Mesenchymal stem cell (in vitro differentiated cells and primary cell): ENCODE measurements at places on chromosomes 16 and 17.
A peak's percentile ranks its signal among the peaks of the same experiment; 100 is the strongest.

- no peak overlapping the region for H3K4me3 ChIP-seq
- no peak for DNase-seq
- H3K27ac ChIP-seq: no peak overlapping the region
- peaks cover 27% of the 10 kb centered on the region for H3K36me3 ChIP-seq
- H3K4me1 ChIP-seq: peaks cover 3% of the 10 kb centered on the region
Measured at GRCh38 chr17:66775881-66776400, 59.0 kb upstream of the CACNG5 start.

DNA sequence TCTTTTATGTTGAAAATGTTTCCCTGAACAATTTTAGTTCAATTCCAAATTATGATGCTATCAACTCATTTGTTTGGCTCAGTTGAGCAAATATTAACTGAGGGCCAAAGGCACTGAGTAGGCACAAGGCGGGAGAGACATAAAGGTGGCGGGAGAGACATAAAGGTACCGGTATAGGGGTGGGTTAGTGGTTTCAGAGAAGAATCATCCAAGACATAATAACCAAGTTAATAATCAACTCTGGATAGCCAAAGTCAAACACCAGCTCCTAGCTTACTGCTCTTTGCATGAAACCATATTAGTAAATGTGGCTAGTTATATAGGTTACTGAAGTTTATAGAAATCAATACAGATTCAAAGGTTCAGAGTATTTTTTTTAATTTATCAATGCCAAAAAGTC is 91.7 kb downstream of the RPGRIP1L start:
- H3K4me1 ChIP-seq: peaks cover 4% of the 10 kb centered on the region
- peaks cover 14% of the 10 kb centered on the region for H3K36me3 ChIP-seq
- no peaks in the 10 kb centered on the region for H3K27me3 ChIP-seq
- no peak for DNase-seq
- H3K27ac ChIP-seq: no peak overlapping the region

GRCh38 chr16:84175350-84176081 is 11.3 kb downstream of the TAF1C start:
- H3K36me3 ChIP-seq: peaks cover 23% of the 10 kb centered on the region
- peaks cover 21% of the 10 kb centered on the region for H3K4me1 ChIP-seq
- no peak overlapping the region for H3K27ac ChIP-seq
- no peaks in the 10 kb centered on the region for H3K27me3 ChIP-seq

GRCh38 chr17:65103896-65104295 is 33.3 kb upstream of the RGS9 start:
- H3K4me1 ChIP-seq: peaks cover 32% of the 10 kb centered on the region
- no peak for DNase-seq
- no peaks in the 10 kb centered on the region for H3K27me3 ChIP-seq
- no peak overlapping the region for H3K4me3 ChIP-seq
- no peak overlapping the region for H3K27ac ChIP-seq
- H3K36me3 ChIP-seq: peaks cover 5% of the 10 kb centered on the region

DNA sequence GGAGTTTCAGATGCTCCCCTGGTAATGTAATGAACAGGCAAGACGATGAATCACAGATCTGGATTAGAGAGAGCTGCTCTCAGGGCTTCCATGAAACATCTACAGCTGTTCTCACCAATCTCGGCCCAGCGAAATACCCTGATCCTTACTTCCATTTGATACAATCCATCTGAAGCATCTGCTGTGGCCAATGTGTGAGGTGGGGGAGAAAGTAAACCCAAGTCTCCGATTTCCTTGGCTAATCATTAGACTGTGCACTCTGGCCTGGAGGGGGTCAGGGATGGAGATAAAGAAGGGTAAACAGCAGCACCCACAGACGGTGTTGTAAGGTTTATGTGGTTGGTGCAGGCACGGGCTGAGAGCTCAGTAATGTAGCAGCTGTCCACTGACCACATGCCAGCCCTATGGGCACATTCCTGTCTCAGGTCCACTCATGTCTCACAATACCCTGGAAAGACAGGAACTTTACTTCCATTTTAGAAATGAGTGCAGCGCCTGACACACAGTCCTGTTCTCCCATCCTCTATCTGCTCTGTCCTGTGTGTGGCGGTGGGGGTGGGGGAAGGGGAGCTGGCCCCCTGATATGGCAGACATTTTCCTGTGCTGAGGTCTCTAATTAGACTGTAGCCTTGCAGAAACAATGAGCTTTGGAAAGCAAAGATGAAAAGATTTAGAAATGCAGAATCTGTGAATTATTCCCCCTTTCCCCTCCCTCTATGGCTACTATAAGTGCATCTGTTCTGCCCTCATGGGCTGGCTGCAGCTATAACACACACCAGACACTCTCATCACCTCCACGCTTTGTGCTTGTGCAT is 48.3 kb upstream of the ERN1 start:
- peak overlapping the region; percentile 4 for H3K27ac ChIP-seq
- H3K4me3 ChIP-seq: no peak overlapping the region
- peaks cover 20% of the 10 kb centered on the region for H3K4me1 ChIP-seq
- H3K27me3 ChIP-seq: no peaks in the 10 kb centered on the region
- peaks cover 30% of the 10 kb centered on the region for H3K36me3 ChIP-seq
- DNase-seq: no peak

GRCh38 chr17:73227944-73228343 is 33.7 kb downstream of the CPSF4L start:
- H3K27me3 ChIP-seq: no peaks in the 10 kb centered on the region
- peak overlapping the region; percentile 42 for H3K4me3 ChIP-seq
- H3K27ac ChIP-seq: no peak overlapping the region
- peaks cover 13% of the 10 kb centered on the region for H3K4me1 ChIP-seq
- peak; percentile 21 for DNase-seq

DNA sequence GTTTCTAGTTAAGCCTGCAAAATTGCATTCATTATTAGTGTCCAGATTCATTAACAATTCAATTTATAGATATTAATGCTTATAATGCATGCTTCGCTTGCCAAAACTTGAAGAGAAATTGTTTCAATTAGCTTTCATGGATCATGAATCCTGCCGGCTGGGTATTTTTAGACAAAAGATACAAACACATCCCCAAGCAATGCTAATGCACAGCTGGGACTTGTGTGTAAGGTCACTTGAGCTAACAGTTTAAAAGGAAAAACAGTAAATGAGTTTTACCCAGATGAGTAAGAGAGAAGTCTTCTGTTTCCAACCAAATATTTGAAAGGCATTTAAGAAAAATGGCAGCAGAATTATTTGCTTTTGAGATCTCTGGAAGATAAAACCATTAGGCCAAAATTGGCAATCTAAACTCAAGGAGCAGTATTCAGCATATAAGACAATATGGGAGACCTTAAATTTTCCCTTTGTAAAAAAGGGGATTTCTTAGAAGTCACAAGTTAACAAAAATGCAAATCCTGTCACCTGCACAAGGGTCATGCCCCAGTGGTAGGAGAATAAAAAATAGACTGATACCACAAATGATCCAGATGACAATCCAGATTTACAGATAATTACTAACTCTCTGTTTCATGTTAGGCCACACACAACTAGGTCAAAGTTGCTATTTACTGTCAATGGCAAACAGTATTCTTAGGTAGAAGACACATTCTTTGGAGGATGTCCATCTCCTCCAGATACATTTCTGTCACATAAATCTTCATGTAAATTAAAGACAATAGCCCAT is 418.4 kb upstream of the PMFBP1 start:
- no peak for DNase-seq
- no peaks in the 10 kb centered on the region for H3K4me1 ChIP-seq

- H3K27ac ChIP-seq: no peak overlapping the region
- no peaks in the 10 kb centered on the region for H3K36me3 ChIP-seq
- no peak overlapping the region for H3K4me3 ChIP-seq
- H3K27me3 ChIP-seq: peaks cover 100% of the 10 kb centered on the region
- peak; percentile 68 for DNase-seq
Measured at GRCh38 chr16:86490859-86491639, 19.3 kb upstream of the FOXF1 start.

DNA sequence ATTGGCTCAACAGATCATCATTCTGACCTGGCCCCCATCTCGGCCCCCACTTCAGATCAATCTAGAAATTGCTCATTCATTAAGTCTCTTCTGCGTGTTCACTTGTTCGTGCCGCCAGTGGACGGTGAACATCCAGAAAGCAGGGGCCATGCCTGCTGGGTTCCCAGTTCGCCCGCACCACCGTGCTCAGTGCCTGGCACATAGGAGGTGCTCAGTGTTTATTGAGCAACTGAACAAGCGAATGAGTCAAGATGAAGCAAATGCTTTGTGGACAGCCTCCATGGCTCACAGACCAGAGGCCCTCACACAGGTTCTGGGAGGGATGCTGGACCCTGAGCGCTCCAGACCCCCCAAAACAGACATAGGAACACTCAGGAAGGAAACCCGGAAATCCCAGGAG is 13.9 kb downstream of the BEAN1 start:
- H3K27ac ChIP-seq: no peak overlapping the region
- H3K4me1 ChIP-seq: peaks cover 6% of the 10 kb centered on the region
- no peak overlapping the region for H3K4me3 ChIP-seq
- no peaks in the 10 kb centered on the region for H3K36me3 ChIP-seq
- H3K27me3 ChIP-seq: no peaks in the 10 kb centered on the region

GRCh38 chr17:44827863-44828262 is 2.2 kb downstream of the GJC1 start:
- peaks cover 9% of the 10 kb centered on the region for H3K36me3 ChIP-seq
- no peak for DNase-seq
- no peak overlapping the region for H3K27ac ChIP-seq

DNA sequence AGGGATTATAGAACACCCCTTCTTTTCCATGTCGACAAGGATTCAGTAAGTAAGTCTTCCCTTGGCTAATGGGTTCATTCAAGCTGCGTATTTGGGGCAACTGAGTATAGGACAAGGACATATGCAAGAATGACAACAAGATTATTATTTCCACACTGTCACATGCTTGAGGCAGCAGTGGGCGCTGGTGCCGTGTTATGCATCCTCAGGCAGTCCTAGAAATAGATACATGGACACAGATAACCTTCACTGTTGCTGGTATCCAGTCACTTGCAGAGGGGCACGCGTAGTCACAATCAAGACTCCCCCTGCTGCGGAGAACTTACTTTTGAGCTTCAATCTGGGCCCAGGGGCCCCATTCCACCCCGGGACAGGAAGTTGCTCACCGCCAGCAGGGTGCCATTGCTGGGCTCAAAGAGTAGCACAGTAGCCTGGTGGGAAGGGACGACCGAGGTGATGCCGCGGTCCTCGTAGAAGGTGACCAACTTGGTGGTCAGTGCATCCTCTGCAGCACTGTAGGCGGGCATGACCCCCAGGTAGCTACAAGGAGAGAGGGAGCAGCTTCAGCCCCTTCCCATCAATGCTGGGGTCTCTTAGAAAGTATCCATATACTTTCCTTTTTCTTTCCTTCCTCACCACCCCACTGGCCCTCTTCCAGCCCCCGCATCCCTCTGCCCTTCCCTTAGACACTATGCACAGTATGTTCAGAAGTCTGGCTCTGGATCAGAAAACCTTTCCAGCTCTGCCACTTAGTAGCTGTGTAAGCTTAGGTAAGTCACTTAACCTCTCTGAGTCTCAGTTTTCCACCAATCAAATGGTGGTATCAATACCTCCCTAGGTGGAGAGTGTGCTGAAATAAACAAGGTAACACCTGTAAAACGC is 804 bp downstream of the CRYM start:
- no peak for DNase-seq
- peaks cover 3% of the 10 kb centered on the region for H3K36me3 ChIP-seq
- H3K27ac ChIP-seq: no peak overlapping the region
- H3K4me1 ChIP-seq: peaks cover 9% of the 10 kb centered on the region

- no peak for DNase-seq
- no peaks in the 10 kb centered on the region for H3K4me1 ChIP-seq
- no peaks in the 10 kb centered on the region for H3K36me3 ChIP-seq
- no peak overlapping the region for H3K27ac ChIP-seq
- no peaks in the 10 kb centered on the region for H3K27me3 ChIP-seq
- H3K4me3 ChIP-seq: no peak overlapping the region
Measured at GRCh38 chr16:52785653-52786052, 238.7 kb upstream of the TOX3 start.

GRCh38 chr17:74898376-74898946 is 5.0 kb upstream of the FADS6 start:
- H3K36me3 ChIP-seq: no peaks in the 10 kb centered on the region
- H3K27ac ChIP-seq: no peak overlapping the region
- peaks cover 79% of the 10 kb centered on the region for H3K27me3 ChIP-seq
- peaks cover 5% of the 10 kb centered on the region for H3K4me1 ChIP-seq
- no peak for DNase-seq

- H3K4me1 ChIP-seq: peaks cover 26% of the 10 kb centered on the region
- peak; percentile 86 for DNase-seq
- no peaks in the 10 kb centered on the region for H3K27me3 ChIP-seq
- no peaks in the 10 kb centered on the region for H3K36me3 ChIP-seq
Measured at GRCh38 chr17:75832164-75832651, 12.0 kb downstream of the UNC13D start.

DNA sequence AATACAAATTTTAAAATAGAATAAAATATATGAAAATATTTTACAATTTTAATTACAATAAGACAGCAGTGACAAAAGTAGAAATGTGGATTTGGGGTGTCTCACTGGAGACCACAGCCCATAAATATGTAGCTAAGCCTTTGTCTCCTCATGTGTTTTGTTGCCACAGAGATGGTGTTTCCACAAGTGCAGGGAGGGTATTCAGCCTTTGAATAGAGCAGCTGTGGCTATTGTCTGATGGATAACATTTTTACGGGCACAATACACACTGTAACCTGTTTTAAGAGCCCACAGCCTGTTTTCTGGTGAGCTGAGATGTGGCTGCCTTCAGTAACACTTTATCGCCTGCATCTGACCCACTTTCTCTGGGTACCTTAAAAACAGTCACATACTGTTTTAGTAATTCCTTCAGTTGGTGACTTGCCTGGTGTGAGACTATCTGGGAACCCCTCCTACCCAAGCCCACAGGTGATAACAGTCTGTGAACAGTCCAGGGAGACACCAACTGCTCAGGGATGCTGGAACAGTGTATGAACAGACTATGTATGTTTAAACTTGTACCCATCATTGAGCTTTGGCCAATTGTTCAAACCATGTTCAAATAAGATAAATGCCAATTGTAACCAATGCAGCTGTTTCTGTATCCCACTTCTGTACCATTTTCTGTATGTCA is 7.8 kb upstream of the AHSP start:
- no peak for DNase-seq
- no peak overlapping the region for H3K4me3 ChIP-seq
- H3K36me3 ChIP-seq: no peaks in the 10 kb centered on the region
- no peaks in the 10 kb centered on the region for H3K27me3 ChIP-seq

GRCh38 chr17:68460715-68461114 is 3.4 kb upstream of the WIPI1 start:
- H3K27me3 ChIP-seq: no peaks in the 10 kb centered on the region
- DNase-seq: no peak
- H3K4me1 ChIP-seq: peaks cover 6% of the 10 kb centered on the region
- H3K27ac ChIP-seq: no peak overlapping the region
- H3K4me3 ChIP-seq: no peak overlapping the region
